NCI-H524 (cell line): ENCODE measurements at places on chromosomes 2 and 18.
A peak's percentile ranks its signal among the peaks of the same experiment; 100 is the strongest.

DNA sequence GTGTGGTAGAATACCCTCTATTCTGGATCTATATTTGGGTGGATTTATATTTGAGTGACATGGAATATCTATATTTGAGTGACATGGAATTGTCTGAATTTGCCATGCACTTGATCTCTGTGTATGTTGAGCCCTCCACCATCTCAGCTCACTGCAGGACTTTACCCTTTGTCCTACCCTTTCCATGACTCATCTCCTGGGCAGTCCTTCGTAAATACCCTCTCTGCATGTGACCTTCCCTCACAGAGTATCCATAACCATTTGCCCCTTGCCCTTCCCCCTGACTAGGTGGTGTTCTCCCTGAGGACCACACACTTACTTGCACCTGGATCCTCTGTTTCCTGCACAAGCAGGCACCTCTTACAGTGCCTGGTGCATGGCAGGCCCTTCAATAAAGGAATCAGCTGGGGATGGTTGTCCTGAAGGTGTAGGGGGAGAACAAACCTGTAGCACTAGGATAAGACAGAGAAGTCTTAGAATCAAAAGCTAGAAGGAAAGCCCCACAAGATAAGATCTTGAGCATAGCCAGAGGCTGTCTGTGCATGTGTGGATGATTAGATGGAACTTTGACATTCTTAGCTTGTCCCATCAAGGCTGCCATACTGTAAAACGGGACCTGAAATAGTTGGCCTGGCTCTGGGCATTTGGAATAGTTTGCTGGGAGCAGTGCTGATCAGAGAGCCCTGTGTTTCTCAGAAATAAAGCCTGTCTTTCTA, 230.4 kb downstream of the FHOD3 start:
- no peak for DNase-seq

- DNase-seq: no peak
These were observed 170.5 kb downstream of the PHLPP1 start for GRCh38 chr18:62885804-62886203.

DNA sequence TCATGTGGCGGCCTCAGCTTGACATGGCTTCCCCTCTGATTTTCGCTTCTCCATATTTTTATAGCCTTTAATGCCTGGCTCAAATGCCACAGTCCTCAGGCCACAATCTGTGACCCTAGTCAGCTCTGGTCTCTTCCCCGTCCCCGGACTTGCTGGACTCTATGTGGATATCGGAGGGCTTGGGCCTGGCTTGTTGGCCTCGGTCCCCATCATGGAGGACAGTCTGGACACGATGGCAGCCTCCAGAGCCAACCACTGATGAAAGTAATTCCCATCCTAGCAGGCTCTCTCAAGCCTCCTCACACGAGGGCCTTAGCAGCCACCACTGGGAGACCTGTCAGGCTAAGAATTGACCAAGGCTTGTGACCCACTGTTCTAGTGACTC, 61.6 kb downstream of the LPIN1 start:
- no peak for DNase-seq

GRCh38 chr2:172242961-172243360, 140.3 kb upstream of the DLX2 start:
- no peak for DNase-seq

DNA sequence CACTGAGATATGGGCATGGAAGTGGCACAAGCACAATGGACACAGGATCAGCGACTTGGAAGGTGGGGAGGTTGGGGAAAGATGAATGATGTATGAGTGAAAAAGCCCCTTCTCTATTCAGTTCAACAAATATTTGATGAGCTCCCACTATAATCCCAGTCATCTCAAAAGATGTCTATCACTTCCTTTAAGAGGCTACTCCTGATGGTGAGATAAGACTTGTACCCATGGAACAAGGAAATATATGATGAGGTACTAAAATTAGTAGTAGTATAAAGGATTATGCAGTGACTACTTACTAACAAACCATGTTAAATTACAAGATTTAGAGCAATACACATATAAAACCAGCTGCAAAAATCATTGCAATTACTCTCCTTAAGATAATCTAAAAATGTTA, 107.8 kb upstream of the COL5A2 start:
- no peak for DNase-seq

- DNase-seq: no peak
These were observed 485 bp upstream of the GALNT3 start for GRCh38 chr2:165794536-165794928.

GRCh38 chr2:108986916-108987510, 2.0 kb downstream of the EDAR start:
- DNase-seq: no peak

DNA sequence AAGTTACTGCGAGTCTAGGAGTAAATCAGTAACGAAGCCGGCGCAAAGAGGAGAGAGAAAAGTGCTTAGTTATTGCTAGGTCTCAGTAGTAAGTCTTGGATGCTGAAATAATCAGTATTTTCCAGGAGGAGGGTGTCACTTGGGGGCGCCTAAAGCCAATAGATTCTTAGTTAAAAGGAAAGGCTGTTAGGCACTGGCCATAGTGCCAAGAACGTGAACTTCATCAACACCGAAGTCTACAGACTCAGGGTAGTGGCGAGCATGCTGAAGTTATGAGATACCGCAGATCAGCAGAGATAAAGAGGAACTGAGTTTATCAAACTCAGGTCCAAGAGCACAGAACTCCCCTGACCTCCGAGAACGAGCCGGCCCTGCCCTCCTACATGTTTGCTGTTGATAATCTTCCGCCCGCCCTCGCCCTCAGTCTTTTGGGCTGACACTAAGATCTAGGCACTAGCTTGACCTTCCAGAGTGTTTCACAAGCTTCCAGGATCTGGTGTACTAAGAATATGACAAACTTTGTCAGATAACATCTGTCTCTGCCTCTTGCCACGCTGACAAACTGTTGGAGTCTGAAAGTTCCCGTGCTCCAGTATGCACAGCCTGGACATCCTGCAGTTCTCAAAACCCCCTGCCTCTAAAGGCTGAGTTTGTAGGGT, 49.2 kb downstream of the CYB5A start:
- no peak for DNase-seq

GRCh38 chr2:234672498-234673150, 175.7 kb upstream of the ARL4C start:
- DNase-seq: no peak

GRCh38 chr2:168316073-168316440, 68.7 kb upstream of the STK39 start:
- no peak for DNase-seq

GRCh38 chr18:27724362-27724761, 452.6 kb downstream of the CDH2 start:
- DNase-seq: no peak

DNA sequence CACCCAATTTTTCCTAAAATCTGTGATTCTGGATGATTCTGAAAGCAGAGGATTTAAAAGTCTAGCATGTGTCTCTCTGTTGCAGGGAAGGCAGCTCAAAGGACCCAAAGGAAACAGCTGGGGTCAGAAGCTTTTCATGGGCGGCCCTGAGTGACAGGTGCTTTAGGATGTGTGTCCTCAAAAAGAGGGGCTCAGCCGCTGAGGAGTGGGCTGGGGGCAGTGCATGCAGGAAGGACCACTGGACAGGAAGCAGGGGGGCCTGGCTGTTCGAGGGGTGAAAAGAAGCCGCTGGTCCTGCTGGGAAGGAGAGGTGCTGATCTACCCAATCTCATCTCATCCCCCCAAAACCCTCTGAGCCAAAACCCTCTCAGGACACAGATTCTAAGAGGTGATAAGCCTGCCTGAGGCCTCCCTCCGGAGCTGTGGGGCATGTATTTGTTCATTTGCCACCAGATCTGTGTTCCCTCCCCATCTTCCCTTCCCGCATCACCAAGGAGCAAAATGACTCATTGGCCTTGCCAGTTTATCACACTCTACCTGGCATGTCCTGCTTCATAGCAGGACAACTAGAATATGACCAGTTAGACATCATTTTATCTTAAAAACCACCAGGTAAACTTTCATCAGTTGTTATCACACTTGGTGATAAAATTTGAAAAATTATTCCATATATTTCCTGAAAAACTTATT, 98.8 kb upstream of the MGAT4A start:
- DNase-seq: no peak

GRCh38 chr18:26922313-26922712, 56.8 kb upstream of the AQP4 start:
- DNase-seq: no peak

GRCh38 chr2:174546519-174547506, 50.8 kb downstream of the WIPF1 start:
- DNase-seq: peak; percentile 12

DNA sequence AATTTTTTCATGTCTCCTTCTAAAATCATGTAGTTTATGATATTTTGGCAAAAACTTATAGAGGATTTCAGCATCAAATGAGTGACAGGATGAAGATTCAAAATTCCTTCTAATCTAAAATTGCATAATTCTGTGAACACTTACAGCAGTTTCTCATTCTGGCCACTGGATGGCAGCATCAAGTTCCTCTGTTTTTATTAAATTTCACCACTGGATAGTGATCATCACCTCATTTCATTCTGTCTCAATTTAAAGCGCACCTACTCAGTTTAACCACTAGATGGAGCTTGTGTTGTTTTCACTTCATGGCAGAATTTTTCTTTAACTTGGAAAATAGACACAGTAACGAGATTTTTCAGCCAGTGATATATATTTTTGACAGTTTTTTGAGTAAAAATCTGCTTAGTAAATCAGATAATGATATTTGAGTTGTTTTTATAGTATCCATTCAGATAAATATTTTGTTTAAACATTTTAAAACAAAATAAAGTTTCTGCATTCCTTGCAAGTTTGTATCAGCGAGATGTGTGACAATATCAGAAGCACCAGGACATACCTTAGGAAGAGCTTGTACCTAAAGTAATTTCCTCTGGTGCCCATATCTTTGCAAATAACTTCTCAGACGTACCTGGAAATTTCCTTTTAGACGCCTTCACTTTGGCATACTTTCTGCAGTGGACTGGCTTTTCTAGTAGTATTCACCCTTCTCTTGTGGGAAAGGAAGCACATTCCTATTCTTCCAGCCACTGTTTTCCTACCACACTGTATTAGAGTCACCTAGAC, 94.7 kb upstream of the ARHGAP15 start:
- peak; percentile 80 for DNase-seq

DNA sequence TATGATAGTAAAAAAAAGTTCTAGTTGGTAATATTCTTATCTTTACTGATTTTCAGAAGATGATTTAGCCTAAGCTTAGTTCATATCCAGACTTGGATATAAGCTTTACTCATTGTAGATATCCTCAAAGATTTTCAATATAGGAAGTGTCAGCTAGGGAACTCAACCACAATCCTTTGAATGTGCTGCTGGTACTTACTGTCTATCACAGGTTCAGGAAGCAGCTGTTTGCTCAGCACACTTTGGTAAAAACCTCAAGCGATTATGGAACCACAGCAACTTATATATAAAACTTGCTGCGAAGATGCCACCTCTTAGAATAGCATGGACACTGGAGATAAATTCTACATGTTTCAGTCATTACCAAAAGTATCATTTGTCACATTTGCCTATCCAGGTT, 60.1 kb upstream of the TNFRSF11A start:
- no peak for DNase-seq

DNA sequence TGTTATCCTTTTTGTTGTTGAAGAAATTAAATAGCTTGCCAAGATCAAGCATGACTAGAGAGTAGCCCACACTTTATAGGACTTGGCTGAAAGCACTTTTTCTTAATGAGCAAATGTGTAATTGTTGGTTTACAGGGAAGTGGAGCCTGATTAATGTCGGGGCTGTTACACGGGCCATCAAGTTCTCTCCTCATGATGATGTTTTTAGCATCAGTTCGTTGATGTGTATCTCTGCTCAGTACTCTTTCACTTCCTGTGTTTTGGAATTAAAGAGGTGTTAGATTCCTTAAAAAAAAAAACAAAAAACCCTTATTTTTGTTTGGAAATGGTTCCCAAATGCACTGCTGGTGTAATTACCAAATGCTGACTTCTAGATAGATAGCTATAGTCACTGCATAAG, 114.2 kb downstream of the PTPRM start:
- DNase-seq: no peak

DNA sequence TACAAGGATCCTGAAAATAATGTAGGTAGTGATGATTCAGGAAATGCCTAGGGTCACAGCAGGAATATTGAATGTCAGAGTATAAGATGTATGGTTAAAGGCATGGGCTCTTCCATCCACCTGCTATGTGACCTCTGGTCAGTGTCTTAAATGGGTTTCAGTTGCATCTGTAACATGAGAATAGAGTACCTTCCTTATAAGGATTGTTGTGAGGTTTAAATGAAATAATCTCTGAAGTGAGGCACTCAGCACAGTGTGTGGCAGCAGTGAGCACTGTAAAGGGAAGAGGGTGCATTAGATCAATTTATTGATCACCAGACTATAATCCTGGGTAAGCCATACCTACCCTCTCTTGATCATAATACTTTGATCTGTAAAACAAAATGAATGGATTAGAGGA, 319.1 kb downstream of the SLC4A3 start:
- no peak for DNase-seq

GRCh38 chr2:212943351-212943750, 208.1 kb downstream of the IKZF2 start:
- no peak for DNase-seq

GRCh38 chr2:25558262-25558661, 115.1 kb downstream of the DTNB start:
- no peak for DNase-seq

GRCh38 chr2:216665242-216665641, 30.1 kb downstream of the IGFBP5 start:
- peak; percentile 66 for DNase-seq

- no peak for DNase-seq
These were observed 9.6 kb downstream of the SERPINB2 start for GRCh38 chr18:63897072-63897471.

DNA sequence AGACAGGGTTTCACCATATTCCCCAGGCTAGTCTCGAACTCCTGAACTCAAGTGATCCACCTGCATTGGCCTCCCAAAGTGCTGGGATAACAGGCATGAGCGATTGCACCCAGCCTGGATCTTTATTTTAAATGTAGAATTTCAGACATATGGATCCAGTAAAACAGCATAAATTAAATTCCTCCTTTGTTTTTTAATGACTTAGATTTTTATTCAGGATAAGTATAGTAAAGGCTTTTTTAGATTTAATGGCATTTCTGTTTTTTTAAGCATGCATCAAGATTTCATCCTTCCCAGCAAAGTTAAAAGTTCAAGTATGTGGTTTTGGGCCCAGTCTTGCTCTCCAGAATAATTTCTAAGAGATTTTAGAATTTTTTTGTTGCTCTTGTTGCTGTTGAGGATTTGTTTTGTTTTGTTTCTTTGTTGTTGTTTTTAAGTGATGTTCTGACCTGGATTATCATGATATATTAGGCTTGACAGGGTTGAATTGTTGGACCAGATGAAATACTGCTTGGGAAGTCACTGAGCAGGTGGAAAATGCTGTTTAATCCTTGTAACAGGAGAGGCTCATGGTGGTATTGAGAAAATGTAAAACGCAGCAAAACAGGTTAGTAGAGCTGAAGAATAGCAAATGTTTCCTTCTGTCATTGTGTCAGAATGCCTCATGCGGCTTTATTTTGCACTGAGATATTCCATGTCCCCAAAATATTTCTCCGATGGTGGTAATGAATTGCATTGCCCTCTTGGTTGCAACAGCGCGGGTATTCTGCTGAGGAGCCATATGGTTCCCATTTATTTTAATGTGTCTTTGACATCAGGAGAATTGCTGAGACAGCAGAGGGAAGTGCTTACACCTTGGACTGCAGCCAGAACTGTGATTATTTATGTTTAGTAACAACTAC, 147.9 kb downstream of the GALNT3 start:
- peak; percentile 93 for DNase-seq
